Muscle of arm (tissue), 14 donors: ENCODE measurements at places on chromosomes 13 and 19.

GRCh38 chr13:23871616-23872220 is 17.5 kb downstream of the MIPEP start:
- DNase-seq, result no peak

GRCh38 chr19:5907241-5907640 is 2.6 kb downstream of the VMAC start:
- no peak for DNase-seq

- no peak for DNase-seq
Observed at GRCh38 chr19:4444765-4445741, 12.5 kb downstream of the UBXN6 start.

GRCh38 chr19:36115453-36116343 is at the start of gene TBCB:
TSS of gene TBCB (plus strand) at chr19:36115468. CDS start at chr19:36115561, 93 bp downstream.
- DNase-seq, result no peak

DNA sequence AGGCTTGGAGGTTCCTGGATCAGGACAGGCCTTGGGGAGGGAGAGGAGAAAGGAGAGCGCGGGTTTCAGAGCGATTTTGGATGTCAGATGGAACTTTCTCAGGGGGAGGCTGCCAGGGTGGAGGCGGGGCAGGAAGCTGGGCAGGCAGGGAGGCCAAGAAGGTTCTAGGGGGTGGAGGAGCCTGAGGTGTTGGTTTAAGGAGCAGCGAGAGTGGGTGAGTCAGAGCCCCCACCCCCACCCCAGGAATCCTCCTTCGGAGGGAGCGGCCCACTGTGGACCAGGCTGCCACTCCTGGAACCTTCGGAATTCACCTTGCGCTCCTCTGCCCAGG is 15.9 kb upstream of the NOP53 start:
- DNase-seq, result peak; percentile 45

- no peak for DNase-seq
Observed at GRCh38 chr13:80217614-80218456, 123.1 kb downstream of the SPRY2 start.

DNA sequence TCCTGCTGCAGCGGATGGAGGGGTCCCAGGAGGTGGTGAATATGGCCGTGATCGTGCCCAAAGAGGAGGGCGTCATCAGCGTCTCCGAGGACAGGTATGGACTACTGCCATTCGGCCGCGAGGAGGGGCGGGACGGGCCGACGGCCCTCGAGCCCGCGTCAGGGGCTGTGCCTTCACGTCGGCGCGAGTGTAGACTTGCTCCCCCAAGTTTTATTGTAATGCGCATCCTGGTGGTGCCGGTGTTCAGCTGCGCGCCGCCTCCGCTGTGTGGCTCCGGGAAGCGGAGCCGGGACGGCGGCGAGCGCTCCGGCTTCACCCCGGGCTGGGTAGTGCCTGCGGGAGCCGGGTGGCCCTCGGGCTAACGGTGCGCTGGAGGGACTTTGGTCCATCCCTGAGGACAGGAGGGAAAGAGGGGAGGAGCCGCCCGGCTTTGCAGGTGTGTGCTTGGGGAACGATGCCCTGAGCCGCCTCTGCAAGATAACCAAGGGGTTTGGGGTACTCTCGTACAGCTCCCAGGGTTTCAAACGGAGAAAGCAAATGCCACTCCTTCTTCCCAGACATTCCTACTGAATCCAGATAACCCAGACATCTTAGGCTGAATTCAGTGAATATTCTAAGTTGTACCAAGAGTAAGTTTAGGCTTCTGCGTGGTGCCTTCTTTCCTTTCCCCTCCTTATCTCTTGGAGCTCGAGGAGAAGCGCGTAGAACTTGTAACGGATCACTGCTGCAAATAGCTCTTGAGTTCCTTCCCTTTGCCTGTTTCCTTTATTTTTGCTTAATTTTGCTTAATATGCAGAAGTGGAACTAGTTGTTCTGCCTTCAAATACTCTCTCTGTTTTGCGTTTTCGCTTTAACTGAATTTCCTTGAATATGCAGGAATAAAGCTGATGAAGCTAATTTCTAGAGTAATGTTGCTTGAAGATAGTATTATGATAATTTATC is 740 bp downstream of the WDFY2 start:
- peak; percentile 61 for DNase-seq

DNA sequence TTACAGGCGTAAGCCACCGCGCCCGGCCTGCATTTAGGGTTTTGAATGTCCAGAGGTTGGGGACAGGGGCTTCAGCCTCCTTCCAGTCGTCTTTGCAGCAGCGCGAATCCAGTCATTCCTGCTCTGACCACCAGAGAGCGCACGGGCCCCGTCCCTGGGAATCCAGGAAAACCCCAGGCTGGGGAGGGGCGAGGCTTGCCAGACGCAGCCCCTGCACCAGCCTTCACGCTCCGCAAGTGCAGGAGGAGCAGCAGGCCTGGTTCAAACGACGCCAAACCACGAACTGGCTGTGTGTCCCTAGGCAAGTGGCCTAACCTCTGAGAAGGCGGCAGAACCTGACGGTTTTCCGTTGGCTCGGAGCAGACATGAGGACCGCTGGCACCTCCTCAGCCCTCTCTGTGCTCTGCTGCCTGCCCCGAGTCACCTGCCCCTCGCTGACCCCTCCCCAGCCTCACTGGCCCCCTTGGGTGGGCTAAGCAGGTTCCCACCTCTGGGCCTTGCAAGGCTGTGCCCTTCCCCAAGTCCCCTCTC is 2.0 kb upstream of the RNF126 start:
- peak; percentile 87 for DNase-seq

- DNase-seq, result no peak
Observed at GRCh38 chr19:1474011-1474764, 4.8 kb downstream of the C19orf25 start.

- peak; percentile 76 for DNase-seq
Observed at GRCh38 chr19:44757735-44758505, 9.4 kb downstream of the BCL3 start.

DNA sequence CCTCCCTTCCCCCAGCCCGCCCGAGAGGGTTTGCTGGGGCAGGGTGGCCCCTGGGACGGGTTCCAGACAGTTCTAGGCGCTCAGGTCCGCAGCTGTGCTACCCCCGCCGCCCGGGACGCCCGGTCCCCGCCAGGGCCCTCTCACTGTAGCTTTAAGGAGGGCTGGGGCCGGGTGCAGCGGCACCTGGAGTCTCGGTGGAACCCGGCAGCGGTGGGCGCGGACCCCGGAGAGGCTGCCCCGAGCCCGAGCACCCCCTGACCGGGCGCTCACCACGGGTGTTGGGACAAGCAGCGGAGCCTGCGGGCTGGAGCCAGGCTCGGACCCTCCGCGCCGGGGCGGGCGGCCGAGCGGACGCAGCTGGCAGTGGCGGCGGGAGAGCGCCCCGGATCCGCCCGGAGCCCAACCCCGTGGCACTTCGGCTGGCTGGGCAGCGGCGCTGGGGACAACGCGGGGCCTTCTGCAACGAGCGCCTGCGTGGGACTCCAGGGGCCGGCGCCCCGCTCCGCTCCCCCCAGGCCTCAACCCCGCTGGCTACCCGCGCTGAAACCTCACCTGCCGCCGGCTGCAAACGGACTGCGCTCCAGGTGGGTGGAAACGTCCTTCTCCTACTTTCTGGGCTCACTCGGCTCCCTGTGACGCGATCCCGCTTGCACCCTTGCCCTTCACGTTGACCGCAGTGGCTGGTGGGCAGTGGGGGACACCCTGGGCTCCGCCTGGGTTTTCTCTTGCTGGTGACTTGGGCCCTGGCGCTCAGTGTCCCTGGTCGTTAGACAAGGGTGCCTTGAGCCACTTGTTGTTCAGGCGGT is 81.1 kb downstream of the ZNF429 start:
- DNase-seq, result no peak

DNA sequence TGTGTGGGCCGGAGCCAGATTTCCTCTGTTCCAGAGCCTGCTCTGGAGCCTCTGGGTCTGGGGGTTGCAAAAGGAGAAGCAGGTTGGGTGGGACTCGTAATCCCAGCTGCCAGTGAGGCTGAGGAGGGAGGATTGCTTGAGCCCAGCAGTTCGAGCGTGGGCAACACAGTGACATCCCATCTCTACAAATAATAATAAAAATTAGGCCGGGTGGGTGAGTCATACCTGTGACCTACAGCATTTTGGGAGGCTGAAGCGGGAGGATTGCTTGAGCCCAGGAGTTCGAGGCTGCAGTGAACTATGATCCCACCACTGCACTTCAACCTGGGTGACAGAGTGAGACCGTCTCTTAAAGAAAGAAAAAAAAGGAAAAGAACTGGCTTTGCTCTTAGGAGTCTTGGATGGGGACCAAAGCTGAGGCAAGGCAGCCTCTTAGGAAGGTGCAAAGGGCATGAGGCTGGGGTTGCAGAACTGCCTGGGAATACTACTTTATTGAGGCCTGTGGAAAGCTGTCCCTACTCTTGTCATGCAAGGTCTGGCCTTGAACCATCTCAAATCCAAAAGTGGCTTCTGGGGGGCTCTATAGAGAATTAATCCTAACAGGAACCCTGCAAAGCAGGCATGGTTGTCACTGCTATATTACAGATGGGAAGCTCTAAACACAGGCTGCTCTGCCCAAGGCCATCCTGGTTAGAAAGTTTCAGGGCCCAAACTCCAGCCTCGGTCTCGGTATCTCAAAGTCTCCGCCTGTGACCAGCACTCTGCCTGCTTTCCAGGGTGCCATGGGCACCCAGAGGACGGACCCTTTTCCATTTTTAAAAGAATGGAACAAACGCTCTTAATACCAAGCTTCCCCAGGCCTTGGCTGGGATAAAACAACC is 880 bp upstream of the C19orf12 start:
- DNase-seq, result no peak

DNA sequence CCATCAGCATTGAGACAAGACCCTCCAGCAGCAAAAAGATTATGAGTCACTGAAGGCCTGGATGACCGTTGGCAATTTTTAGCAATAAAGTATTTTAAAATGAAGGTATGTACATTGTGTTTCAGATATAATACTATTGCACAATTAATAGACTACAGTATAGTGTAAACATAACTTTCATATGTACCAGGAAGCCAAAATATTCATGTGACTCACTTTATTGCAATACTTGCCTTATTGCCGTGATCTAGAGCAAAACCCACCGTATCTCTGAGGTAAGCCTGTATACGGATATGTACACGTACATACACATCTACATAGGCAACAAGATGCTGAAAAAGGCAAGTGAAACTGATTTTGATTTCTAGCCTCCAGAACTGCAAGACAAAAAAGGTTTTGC is 103.3 kb downstream of the EDNRB start:
- no peak for DNase-seq

GRCh38 chr13:24272452-24273161 is 36.8 kb upstream of the C1QTNF9 start:
- DNase-seq, result no peak

DNA sequence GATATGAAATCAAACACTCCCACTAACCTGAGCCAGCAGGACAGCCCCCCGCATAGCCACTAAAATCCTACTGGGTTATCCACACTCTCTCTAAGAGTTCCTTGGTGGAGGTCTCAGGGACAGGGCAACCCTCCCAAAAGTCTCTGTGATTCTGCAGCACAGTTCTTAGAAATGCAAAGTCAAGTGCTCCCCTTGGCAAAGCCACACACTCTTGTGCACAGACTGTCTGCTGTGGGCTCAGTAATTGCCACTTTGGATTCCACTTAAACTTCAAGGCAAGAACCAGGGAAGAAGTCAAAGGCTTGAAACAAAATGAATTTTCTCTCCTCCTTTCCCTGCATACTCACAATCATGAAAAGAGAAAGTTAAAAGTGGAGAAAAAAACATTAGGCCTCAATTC is 61.5 kb downstream of the DOCK9 start:
- no peak for DNase-seq

DNA sequence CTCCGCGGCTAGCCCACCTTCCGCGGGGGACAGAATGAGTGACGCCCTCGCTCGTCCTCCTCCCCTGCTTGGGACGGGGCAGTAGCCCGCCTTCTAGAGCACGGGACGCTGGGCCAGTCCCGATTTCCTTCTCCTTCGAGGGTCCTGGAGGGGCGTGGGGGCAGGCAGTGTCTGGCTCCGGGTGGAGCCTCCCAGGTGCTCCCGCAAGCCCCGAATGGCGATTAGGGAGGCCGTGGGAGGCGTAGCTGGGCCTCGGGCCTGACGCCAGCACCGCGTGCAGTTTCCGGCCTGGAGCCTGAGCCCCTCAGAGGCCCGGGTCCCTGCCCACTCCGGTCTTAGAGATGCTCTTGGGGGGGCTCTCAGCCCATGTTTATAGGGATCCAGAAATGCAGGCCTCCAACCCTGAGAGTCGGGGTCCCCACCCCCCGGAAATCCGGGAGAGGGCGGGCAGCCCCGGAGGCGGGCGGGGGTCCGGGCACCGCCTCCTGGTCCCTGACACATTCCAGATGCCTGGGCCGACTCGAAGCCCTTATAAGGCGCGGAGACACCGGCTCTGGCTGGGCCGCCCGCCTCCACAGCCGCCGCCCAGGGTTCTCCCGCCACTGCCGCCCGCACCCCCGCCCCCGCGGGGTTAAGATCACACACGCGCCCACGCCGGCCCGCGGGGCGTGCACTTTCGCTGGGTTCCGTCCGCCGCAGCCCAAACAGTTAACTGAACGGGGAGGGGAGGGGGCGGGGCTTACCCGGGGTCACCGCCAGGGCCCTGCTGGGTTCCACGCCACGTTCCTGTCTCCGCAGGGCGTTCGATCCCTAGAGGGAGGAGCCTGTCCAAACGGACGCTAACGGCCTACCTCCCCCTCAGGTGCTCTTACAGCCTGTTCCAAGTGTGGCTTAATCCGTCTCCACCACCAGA is 1.5 kb downstream of the MYADM start:
- peak; percentile 83 for DNase-seq

DNA sequence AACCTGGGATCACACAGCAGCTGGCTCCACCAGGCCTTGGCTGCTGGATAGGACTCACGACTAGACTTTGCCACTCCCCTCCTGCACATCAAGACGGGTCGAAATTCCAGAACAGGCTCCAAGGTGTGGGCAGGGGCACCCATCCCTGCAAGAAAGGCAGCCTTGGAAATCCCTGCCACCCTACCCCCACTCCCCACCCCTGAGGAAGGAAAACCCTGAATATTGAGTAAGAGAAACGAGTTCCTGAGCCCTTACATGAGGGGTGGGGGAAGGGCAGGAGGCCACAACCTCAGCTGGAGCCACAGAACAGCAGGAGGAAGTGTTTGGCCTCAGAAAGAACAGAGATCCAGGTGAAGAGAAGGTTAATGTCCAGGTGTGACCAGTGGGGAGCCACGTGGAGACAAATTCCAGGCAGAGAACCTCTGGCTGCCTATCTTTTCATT is 20.1 kb downstream of the DEDD2 start:
- no peak for DNase-seq

DNA sequence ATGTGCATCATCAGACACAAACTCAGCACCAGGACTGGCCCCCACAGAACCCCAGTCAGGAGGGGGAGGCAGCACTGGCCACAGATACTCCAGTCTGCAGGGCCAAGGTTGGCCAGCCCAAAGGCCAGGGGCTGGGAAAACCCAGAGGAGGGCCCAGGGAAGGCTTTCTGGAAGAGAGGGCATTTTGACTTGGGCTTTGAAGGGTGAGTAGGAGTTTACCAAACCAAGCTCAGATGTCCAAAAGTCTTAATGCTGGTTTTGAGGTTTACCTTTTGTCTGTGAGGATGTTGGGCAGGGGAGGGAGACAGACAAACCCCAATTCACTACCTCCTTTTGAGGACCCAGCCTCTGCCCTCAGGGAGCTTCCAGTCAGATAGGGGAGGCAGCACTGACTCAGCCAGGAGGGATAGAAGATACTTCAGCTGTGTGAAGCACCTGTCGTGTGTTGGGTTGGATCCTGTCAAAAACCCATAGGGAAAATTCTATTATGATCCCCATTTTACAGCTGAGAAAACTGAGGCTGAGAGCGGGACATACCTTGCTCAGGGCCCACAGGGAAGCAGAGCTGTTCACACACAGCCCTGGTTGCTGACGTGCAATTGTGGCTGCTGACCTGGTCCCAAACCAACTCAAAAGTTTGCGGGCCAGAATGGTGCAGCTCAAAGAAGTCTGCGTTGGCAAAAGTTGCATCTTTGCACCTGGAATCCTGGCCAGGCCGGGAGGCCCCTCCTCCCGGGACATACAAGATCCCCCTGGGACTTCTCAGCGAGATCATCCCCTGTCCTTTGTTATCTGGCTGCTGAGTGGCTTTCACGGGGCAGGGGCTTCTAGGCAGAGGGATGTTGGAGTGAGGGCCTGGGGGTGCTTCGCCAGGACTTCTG is 13.1 kb downstream of the CILP2 start:
- no peak for DNase-seq
